ENCODE measurements at places on chromosomes 4 and X.
A peak's percentile ranks its signal among the peaks of the same experiment; 100 is the strongest.

- DNase-seq = no peak
Measured at GRCh38 chr4:88037936-88038335, 30.5 kb downstream of the PKD2 start.

DNA sequence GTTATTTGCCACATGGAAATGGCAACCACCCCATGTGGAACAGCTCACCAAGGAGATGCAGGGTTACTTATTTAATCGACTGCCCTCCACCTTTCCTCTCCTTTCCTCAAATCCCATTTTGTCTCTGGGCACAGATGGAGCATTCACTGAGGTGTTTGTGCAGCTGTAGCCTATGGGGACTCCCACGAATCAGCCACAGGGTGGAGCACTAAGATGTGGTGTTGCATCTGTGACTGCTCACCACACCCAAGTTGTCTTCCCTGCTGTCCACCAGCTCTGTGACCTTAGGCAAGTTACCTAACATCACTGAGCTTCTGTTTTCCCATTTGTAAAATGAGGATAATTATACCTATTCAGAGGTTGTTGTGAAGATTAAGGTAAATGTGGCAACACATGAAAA is 252.4 kb upstream of the CPEB2 start:
- DNase-seq = no peak

DNA sequence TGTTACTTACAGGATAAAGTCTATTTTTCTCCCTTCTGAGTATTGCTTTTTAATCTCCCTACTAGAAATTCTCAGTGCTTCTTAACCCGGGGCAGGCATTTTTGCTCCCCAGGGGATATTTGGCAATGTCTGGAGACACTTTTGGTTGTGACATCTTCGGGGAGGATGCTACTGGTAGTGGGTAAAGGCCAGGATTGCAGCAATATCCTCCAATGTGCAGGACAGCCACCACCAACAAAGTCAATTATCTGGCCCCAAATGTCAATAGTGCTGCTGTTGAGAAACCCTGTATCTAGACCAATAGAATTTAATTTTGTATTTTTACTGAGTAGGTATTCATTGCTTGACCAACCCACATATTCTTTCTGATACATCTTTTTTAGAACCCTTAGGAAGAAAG is 669.5 kb upstream of the MAGEB2 start:
- no peak for DNase-seq

GRCh38 chr4:87370068-87370467 is 20.9 kb downstream of the HSD17B11 start:
- no peak for DNase-seq

- DNase-seq = peak; percentile 43
Measured at GRCh38 chr4:184331268-184331995, 113.8 kb upstream of the ENPP6 start.

DNA sequence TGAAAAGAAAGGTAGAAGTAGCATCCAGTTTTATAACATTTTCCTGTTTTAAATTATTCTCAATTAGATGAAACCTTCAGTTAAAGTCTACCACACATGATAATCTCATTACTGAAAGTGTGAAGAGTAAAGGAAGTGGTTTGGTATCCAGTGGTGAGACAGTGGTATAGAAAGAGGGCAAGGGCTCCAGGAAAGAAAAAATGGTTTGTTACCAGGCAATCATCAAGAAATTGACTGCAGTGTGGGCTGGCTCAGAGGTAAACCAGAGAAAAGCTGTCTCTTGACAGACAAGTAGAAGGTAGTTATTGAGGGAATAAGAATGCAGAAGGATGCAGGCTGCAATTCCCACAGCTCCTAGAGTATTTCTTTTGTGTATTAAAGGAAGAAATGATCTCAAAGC is 406.2 kb downstream of the TLL1 start:
- no peak for DNase-seq

DNA sequence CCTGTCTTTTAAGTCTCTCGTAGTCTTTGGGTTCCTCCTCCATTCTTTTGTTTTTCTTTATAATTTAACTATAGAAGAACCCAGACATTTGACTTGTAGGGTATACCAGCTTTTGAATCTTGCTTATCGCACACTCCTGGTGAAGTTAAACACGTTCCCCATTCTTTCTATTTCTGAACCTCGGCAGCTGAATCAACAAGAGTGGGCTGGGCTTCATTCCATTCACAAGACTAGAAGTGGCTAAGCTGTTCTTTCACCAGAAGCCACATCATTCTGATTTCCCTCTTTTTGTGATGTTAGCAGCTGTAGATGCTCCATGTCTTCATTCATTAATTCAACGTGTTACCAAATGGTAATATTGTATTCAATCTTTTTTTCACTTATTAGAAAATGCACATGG is 167.9 kb downstream of the CORIN start:
- no peak for DNase-seq

GRCh38 chr4:47543331-47543730 is 58.3 kb downstream of the ATP10D start:
- DNase-seq = no peak

GRCh38 chr4:72577211-72577610 is 8.2 kb upstream of the ADAMTS3 start:
- DNase-seq = no peak

GRCh38 chr4:57764856-57765255 is 654.7 kb upstream of the IGFBP7 start:
- no peak for DNase-seq

DNA sequence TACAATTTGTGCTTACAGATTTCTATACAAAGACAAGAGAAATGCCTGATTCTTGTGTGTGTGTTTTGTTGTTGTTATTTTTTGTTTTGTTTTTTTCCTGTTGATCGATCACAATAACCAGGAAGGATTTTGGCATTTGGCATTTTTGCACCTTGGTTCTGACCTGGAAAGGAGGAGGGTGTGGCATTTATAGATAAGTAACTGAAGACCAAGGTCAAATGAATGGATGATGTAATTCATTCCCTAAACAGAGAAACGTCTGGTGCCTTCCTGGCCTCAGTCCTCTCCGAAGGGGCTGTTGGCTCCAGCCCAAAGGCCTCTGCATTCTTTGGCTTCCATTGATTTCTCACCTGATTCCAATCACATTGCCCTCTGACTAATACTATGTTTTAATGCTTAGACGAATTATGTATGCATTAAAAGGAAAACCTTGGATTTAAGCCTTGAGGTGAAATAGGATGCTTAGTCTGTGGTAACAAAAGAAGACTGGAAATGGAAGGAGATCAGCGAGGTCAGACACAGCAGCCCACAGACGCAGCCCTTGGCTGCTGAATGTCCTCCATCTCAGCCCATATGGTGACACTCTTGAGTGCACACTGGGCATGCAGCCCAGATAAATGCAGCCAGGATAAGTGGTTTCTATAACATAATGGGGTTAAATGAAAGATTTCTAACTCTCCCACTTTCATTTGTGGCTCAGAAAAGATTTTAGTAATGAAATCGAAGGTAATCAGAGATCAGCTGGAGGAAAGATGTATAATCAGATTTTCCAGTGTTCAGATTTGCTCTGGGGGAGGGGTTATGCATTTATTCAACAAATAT is 60.5 kb upstream of the TRIM2 start:
- DNase-seq = no peak

DNA sequence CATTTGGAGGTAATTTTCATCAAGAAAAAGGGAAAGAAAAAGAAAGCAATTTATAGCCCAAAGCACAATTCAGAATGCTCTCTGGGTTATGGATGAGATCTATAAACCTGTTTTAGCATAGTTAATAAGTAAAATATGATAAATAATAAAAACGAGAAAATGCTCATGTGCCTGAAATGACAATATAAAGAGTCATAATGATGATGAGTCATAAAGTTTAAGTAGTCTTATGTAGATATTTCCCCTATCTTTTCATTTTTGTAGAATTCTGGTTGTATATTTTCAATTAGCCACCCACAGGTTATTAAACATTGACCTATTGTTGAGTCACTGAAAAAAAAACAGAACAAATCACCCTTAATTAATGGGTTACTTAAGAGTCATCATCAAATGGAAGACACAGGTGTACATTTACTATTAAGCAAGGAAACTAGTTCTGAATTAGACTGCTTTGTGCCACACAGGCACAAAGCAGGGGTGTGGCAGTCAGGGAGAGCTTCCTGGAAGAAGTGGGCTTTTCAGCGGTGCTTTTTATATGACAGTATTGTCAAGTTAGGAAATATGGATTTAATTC is 29.3 kb downstream of the BEND4 start:
- DNase-seq = no peak

DNA sequence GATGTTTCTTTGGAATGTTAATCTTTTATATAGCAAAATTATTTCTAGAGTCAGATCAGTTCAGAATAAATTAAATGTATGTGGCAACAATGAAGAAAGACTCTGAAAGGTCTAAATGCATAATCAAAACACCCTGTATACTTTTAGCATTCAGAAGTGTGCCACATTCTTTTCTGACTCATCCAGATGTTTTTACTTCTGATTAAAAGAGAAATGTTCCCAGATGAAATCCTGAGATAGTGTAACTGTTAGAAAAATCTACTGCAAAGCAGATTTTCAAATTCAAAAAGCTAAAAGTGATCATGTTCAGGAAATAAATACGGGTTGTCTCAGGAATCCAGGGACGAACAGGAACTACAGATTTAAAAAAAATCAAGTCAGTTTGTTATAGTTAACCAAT is 241.4 kb downstream of the GRIA3 start:
- DNase-seq = no peak

- no peak for DNase-seq
Measured at GRCh38 chr4:13543839-13544605, at the start of gene NKX3-2. Gene NKX3-2 (minus strand): TSS chr4:13544508. CDS start chr4:13544414, 94 bp downstream.

DNA sequence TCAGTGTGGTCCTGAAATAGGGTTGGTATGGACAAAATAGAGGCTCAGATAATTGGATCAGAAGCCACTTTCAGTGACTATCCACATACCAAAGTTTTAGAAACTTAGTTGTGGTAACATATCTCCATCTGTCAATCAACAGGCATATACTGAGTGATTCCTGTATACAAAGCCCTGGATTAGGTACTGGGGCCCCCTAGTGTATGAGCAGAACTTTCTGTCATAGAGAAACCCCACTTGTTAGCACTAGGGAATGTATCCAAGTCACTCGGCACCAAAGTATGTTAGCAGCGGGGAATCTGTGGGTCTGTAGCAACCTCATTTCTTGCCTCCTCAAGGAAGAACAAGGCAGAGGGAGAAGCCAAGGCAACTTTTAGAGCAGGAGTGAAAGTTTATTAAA is 50.7 kb downstream of the MAP7D3 start:
- peak; percentile 1 for DNase-seq

GRCh38 chrX:135543172-135543571 is 22.7 kb downstream of the INTS6L start:
- DNase-seq = no peak

GRCh38 chr4:126799416-126799815 is 833.3 kb upstream of the INTU start:
- DNase-seq = no peak

GRCh38 chr4:173167758-173168395 is 734 bp upstream of the GALNT7 start:
- peak; percentile 66 for DNase-seq

DNA sequence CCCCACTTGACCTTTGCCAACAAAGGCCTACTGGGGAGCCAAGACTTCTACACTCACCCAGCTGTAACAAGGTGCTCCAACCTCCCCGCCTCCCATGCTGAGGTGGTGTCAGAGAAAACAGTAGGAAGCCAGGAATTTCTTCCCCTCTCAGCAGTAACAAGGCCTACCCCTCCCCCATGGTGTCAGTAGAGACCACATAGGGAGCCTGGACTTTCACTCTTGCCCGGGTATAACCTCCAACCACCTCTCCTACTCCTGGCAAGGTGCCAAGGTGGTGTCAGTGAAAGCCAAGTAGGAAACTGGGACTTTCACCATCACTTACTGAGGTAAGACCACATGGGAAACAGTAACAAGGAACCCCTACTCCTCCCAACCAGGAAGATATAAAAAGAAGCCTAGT is 93.1 kb downstream of the SLC16A2 start:
- no peak for DNase-seq

DNA sequence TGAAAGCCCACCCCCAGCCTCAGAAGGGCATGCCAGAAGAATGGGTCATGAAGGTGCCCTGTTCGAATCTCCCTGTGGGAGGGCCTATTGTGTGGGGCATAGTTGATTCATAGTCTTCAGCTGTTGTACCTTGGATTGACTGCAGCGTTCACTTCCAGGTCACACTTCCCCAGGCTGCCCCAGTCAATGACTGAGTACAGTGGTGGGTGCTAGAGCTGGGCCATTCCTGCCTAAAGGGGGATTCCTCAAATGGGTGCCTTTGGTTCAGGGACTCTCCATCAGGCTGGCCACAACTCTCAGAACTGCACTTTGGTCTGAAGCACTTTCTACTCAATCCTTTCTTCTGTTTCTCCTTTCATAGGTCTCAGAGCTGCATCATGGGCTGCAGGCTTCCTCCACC is 35.0 kb upstream of the RASGEF1B start:
- DNase-seq = no peak

DNA sequence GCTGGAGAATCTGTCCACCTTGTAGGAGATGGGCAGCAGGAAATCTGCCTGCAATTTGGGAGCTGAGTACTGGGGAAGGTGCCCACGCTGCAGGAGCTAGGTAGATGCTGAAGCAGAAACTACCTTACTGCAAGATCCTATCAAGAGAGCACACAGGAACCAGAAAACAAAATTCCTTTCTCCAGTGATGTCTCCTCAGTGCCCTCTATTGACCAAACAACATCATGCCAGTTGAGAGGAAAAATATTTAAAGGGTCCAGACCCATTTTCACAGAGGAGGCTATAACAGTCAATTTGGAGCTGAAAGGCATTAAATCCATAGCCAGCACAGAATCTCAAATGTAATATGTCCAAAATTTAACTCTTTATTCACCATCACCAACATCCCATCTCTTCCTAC is 406.8 kb downstream of the SLITRK2 start:
- no peak for DNase-seq

- no peak for DNase-seq
Measured at GRCh38 chr4:166335256-166335938, 462.4 kb downstream of the TLL1 start.

GRCh38 chrX:19660604-19661255 is 145.4 kb upstream of the MAP3K15 start:
- DNase-seq = no peak

- DNase-seq = no peak
Measured at GRCh38 chr4:48944252-48944651, 37.7 kb upstream of the OCIAD2 start.

DNA sequence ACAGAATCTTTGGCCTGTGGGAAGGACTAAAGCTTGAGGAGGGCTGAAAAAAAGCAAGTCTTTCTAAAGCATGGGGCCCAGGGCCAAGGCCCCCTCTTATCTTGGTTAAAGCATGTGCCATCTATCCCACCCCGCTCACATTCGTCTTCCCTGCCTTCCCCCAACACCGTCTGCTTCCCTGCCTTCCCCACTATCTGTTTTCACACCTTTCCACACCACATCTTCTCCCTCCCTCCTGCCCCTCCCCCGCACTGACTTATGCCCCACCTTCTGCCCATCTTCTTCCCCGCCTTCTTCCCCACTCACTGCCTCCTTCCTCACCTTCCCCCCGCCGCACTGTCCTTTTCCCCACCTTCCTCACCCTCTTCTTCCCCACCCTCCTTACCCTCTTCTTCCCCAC is 890 bp upstream of the NAP1L5 start:
- no peak for DNase-seq

Data from OCI-LY7 (cell line).